ENCODE measurements at places on chromosomes 6 and 20.

- H3K4me1 ChIP-seq, result no peaks in the 10 kb centered on the region
- H3K27me3 ChIP-seq, result no peaks in the 10 kb centered on the region
- no peaks in the 10 kb centered on the region for H3K36me3 ChIP-seq
- DNase-seq, result no peak
- no peak overlapping the region for H3K27ac ChIP-seq
These were observed 6.5 kb upstream of the BLOC1S5 start for GRCh38 chr6:8070718-8071117.

DNA sequence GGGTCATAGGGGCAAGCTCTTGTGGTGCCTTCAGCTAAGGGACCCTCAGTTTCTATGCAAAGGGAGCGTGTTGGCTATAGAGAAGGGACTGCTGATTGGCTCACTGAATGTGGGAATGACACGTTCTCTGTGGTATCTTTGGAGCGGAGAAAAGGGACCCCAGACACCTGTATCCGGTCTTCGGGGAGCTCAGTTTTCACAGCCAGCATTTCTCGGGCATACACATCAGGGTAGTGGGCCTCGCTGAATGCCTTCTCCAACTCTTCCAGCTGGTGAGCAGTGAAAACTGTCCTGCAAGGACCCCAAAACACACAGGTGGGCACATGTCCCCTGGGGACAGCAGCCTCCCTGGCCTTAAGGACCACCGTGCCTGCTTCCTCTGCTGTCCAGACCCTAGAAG, 3.3 kb downstream of the VSX1 start:
- peak; percentile 62 for DNase-seq
- H3K4me3 ChIP-seq, result no peak overlapping the region
- H3K27ac ChIP-seq, result no peak overlapping the region
- H3K36me3 ChIP-seq, result peaks cover 2% of the 10 kb centered on the region
- peaks cover 79% of the 10 kb centered on the region for H3K27me3 ChIP-seq
- peaks cover 13% of the 10 kb centered on the region for H3K4me1 ChIP-seq

DNA sequence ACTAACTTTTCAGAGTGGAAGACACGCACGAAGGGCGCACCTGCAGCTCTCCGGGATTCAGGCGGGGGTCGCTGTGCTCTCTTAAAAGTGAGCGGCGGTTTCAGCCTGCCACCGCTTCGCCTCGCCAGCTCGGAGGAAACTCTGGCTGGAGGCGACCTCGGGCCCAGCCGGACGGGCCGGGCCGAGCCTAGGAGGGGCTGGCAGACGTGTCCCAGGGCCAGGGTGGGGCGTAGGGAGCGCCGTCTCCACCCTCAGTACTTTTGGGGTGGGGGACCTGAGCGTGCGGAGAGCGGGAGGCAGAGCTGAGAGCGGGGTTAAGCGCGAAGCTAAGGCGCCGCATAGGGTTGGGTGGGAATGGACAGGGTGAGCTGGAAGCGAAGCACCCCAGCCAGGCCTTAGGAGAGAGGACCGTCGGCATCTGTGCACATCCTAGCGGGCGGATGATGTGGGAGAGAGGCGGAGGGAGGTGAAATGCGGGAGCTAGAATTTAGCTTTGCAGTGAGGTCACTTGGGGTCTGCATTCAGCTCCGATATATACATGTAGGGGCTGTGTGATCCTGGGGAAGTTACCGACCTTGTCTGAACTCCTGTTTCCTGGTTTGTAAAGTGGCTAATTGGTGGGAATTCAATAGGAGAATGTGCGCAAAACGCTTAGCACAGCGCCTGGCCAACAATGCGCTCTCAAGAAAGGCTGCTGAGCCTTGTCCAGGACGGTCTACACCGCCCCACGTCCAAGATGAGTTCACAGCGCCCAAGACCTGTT, 6.5 kb upstream of the TFAP2A start:
- H3K27ac ChIP-seq, result no peak overlapping the region
- peaks cover 11% of the 10 kb centered on the region for H3K27me3 ChIP-seq
- no peaks in the 10 kb centered on the region for H3K36me3 ChIP-seq
- no peak overlapping the region for H3K4me3 ChIP-seq

DNA sequence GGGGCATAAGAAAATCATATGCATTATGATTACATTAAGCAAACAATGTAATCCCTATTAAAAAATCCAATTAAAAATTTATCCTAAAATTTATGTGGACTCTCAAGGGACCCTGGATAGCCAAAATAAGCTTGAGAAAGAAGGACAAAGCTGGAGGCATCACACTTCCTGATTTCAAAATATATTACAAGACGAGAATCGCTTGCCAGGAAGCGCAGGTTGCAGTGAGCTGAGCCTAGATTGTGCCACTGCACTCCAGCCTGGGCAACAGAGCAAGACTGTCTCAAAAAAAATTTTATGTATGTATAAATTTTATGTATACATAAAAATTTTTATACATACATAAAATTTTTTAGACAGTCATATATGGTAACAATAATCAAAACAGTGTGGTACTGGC, 48.5 kb upstream of the GCNT2 start:
- no peak overlapping the region for H3K4me3 ChIP-seq
- H3K4me1 ChIP-seq, result peaks cover 3% of the 10 kb centered on the region
- H3K27ac ChIP-seq, result no peak overlapping the region

GRCh38 chr6:149354009-149354408, 36.5 kb downstream of the TAB2 start:
- no peaks in the 10 kb centered on the region for H3K27me3 ChIP-seq
- H3K36me3 ChIP-seq, result peaks cover 5% of the 10 kb centered on the region
- no peak overlapping the region for H3K4me3 ChIP-seq
- H3K27ac ChIP-seq, result no peak overlapping the region
- peaks cover 21% of the 10 kb centered on the region for H3K4me1 ChIP-seq

DNA sequence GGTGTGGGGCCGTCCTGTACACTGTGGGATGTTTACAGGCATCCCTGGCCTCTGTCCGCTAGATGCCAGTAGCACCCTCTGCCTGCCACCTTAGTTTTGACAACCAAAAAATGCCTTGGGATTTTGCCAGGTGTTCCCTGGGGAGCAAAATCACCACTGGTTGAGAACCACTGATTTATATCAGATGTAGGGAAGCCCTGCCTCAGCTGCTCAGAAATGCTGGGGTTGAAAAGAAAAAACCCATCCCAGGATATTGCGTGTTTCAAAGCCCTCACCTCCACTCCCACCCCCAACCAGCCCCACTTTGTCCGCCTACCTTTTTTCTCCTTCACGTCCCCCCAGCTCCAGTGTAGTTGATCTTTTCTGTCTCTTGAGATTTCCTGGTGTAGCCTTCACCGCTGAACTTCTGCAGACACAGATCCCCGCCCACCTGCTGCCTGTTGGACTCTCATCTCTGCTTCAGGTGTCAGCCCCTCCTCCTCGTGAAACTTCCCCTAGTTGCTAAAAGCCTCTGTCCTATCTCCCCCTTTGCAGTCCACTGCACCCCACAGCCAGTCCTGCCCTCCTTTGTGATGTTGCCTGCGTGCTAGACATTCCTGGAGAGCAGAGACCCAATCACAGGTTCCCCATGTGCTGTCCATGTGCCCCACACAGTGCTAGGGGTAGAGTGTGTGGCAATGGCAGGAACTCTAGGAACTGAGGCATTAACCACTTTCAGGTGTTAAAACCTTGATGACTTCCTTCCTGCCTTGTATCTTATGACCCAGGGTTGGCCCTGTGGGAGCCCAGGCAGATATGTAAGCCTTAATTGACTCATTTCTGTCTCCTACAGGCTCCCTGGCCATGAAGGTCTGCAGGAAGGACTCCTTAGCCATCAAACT, 98.9 kb downstream of the TBC1D7 start:
- DNase-seq, result no peak
- H3K27me3 ChIP-seq, result no peaks in the 10 kb centered on the region
- H3K36me3 ChIP-seq, result no peaks in the 10 kb centered on the region
- H3K27ac ChIP-seq, result no peak overlapping the region
- no peaks in the 10 kb centered on the region for H3K4me1 ChIP-seq

- DNase-seq, result peak; percentile 99
- H3K27me3 ChIP-seq, result no peaks in the 10 kb centered on the region
- H3K4me3 ChIP-seq, result peak within 1 kb of the TSS; percentile 100
- H3K27ac ChIP-seq, result peak within 1 kb of the TSS; percentile 82
These were observed at the start of gene ACSS2 for GRCh38 chr20:34876406-34877282. Gene ACSS2, plus strand, starts transcription at chr20:34876612. Its CDS starts 34 bp downstream, at chr20:34876646.

DNA sequence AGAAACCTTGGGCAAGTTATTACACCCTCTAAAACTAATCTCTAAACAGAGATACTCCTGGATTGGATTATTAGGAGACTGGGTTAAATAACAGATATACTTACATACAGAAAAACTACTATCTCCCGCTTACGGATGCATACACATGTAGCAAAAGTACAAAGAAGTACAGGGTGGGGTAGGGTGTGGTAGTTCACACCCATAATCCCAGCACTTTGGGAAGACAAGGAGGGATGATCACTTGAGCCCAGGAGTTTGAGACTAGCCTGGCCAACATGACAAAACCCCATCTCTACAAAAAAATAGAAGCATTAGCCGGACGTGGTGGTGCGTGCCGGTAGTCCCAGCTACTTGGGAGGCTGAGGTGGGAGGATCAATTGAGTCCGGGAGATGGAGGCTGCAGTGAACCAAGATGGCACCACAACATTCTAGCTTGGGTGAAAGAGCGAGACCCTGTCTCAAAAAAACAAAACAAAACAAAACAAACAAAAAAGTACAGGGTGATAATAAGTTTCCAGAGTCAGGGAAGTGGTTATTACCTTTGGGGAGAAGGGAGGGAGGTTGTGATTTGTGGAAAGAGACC, 8.1 kb downstream of the PIM1 start:
- DNase-seq, result no peak
- no peak overlapping the region for H3K4me3 ChIP-seq
- peaks cover 21% of the 10 kb centered on the region for H3K36me3 ChIP-seq
- no peaks in the 10 kb centered on the region for H3K4me1 ChIP-seq
- no peaks in the 10 kb centered on the region for H3K27me3 ChIP-seq

DNA sequence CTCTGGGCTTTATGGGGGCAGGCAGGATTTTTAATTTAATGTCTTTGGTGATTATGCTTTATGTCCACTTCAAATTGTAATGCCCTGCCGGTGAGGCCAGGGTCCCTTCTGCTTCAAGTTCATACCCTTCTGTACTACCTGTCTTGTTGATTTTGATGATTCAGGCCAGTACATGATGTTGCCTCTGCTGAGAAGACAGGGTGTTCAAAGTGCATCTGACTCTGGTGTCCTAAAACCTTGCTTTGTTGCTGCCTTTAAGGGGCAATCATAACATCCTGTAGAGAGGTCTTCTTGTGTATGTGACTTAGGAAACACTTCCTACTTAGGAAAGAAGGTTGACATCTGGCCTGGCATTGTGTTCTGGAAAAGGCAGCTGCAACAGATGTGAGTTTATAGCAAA, 113.2 kb downstream of the TMEM170B start:
- no peaks in the 10 kb centered on the region for H3K36me3 ChIP-seq
- H3K27me3 ChIP-seq, result no peaks in the 10 kb centered on the region
- H3K27ac ChIP-seq, result peak overlapping the region; percentile 48

DNA sequence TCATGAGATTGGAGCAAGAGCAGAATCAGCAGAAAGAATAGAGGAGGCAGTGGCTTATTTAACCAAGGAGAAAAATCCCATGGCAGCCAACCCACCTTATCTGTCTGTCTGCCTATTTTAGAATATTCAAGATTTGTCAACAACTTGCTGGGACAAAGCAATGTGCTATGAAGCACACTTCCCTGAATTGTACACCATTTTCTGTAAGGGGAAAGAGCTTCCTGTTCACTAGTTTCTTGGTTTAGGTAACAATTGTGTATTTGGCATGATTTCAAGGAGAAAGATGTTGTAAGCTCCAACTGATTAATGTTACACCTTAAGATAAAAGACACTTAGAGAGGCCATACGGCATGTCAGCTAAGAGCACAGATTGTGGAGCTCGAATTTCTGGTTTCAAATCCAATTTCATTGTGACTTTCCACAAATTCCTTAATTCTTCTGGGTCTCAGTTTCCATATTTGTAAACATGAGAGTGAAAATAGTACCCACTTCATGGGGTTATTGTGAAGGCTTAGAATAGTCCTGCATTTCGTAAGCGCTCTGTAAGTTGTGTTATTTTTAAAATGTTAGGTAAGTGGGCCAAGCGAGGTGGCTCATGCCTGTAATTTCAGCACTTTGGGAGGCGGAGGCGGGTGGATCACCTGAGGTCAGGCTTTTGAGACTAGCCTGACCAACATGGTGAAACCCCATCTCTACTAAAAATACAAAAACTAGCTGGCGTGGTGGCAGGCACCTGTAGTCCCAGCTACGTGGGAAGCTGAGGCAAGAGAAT, 4.8 kb upstream of the MUC22 start:
- peaks cover 11% of the 10 kb centered on the region for H3K4me1 ChIP-seq
- DNase-seq, result no peak
- H3K4me3 ChIP-seq, result no peak overlapping the region
- no peaks in the 10 kb centered on the region for H3K36me3 ChIP-seq
- H3K27ac ChIP-seq, result no peak overlapping the region
- H3K27me3 ChIP-seq, result peaks cover 17% of the 10 kb centered on the region

GRCh38 chr20:36085686-36086267, 68.8 kb upstream of the EPB41L1 start:
- peaks cover 5% of the 10 kb centered on the region for H3K27me3 ChIP-seq
- no peak for DNase-seq
- peaks cover 9% of the 10 kb centered on the region for H3K4me1 ChIP-seq
- H3K36me3 ChIP-seq, result no peaks in the 10 kb centered on the region
- no peak overlapping the region for H3K27ac ChIP-seq

DNA sequence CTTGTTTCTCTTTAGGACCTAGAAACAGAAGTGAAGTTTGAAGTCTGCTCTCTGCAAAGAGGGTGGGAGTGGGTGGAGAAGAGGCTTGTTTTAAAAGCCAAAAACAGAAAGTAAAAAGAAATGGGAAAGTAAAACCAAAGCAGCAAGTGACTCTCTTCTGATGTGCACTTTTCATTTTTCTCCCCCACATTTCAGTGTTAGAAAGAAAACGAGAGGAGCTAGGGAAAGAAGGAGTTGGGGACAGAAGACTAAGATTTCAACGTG, 1.3 kb downstream of the C6orf141 start:
- peak overlapping the region; percentile 68 for H3K4me3 ChIP-seq
- H3K27me3 ChIP-seq, result peaks cover 55% of the 10 kb centered on the region
- DNase-seq, result no peak
- H3K36me3 ChIP-seq, result no peaks in the 10 kb centered on the region
- peaks cover 18% of the 10 kb centered on the region for H3K4me1 ChIP-seq
- no peak overlapping the region for H3K27ac ChIP-seq

DNA sequence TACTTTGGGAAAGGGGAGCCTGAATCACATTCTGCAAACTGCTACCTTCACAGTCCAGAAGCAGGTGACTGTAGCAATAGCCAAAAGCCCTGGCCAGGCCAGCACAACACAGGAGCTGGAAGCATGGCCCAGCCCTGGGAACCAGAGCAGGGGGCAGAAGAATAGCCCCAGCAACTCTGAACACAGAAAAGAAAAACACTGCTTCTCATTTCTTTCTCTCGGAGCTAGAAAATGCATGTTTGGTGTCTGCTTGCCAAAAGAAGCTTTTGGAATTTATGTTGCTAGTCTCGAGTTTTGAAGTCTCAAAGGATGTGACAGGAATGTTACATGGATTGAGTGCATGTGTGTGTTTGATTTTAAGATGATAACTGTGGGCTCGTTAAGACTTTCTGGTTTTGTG, 79.8 kb upstream of the SCAF8 start:
- H3K4me3 ChIP-seq, result peak overlapping the region; percentile 30
- peaks cover 24% of the 10 kb centered on the region for H3K4me1 ChIP-seq
- DNase-seq, result no peak
- H3K36me3 ChIP-seq, result no peaks in the 10 kb centered on the region

- no peak overlapping the region for H3K27ac ChIP-seq
- no peak for DNase-seq
- peaks cover 4% of the 10 kb centered on the region for H3K4me1 ChIP-seq
- H3K27me3 ChIP-seq, result no peaks in the 10 kb centered on the region
These were observed 608.0 kb downstream of the PHF3 start for GRCh38 chr6:64243618-64244017.

All from osteocyte (in vitro differentiated cells).